Common myeloid progenitor, CD34-positive (primary cell): ENCODE measurements at places on chromosomes 1 and 21.

DNA sequence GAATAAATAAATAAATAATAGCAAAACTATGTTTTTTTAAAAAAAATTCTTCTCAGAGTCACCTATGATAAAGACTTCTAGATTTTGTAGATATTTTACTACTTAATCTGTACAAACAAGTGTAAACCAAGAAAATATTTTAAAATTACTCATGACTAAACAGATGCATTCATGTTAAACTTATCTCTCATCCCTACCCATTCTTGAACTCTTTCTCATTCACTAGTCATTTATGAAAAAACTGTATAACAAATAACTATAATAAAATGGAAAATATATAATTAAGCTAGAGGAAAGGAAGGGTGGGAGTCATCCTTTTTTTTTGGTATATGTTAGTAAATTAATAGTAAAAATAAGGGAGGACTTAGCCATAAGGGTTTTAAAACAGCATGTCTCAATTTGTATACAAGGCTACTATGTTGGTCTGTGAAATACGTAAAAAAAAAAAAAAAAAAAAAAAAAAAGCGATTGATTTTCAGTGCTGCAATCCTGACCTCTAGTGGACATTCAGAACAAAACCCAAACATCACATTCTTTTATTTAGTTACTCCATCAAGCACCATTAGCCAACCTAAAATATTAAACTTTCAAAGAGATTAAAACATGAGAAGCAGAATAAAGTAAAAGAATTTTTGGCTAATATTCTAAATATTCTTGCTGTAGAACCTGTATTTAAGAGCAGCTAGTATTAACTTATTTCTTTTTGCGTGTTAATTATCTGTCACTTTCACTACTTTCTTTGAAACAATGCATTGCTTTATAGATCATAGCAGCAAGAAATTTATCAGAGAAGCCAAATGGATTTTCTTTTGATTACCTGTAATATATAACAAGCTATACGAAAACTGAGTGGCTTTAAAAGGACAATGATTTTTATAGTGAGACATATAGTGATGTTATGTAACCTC, 255.8 kb upstream of the CACYBP start:
- DNase-seq, result peak; percentile 75

GRCh38 chr1:48725341-48726046, 51.2 kb downstream of the BEND5 start:
- DNase-seq, result no peak

DNA sequence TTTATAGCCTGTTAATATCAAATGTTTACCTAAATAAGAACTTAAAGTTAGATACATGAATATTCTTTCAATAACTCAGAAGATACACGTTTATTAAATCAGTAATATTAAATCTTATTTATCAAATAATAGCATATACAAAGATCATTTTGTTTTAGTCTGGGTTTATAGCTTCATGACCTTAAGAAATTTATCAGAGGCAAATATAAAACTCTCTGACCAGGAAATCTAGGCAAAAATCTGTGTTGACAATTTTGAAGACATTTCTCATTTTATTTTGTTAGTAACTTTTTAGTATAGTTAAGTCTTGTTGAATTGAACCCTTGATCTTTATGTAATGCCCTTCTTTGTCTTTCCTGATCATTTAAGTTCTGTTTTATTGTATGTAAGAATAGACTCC, 46.4 kb downstream of the PRKACB start:
- no peak for DNase-seq

DNA sequence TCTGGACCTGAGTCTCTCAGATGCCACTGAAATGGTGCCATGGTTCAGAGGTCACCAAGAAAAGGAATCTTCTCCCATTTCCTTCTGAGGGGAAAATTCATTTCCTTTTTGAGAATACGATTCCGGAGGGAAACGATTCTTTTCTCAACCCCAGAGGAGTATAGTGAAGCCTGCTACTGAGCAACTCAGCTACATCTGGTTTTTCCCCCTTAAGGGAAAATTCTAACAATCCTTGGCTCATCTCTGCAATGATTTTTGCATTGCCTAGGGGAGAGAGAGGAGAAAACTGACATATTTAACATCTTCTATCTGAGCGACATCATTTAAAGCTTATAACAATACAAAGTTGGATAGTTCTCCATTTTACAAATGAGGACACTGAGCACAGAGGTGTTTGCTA, 22.4 kb upstream of the KANK4 start:
- DNase-seq, result no peak

DNA sequence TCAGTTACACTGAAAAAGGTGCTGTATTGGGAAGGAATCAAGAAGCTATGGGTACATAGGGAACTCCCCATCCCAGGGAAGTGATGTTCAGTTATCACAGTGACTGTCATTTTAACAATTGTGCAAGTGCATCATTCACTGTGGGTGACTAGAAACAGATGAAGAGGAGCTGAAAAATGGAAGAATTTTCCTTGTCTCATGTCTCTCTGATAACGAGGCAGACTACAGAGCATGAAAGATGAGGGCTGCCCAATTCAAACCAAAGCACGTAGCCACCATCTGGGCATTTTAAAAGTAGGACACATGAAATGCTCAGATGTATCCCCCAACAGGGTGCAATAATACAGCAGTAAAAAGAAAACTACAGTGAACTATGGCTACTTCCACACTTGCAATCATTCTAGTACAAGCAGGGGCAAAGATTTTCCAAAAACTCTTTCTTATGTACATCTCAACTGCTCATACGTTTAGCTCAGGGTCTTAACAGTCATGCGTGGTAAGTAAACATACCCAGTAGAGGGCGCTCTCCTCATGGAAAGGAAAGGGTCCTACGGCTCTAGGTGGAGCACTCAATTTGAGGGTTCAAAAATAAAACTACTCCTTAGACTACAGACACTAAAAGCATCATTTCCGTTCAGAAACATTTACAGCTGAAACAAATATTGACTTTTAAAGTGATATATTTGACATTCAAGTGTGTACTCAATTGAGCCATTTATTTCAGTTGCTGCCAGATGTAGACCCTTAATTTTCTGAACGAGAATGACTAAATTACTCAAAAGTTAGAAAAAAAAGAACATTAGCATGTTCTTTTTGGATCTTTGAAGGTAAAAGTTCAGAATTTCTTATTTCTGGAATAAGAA, 143.2 kb downstream of the KCTD3 start:
- peak; percentile 53 for DNase-seq

GRCh38 chr1:19384113-19384512, 72.0 kb downstream of the SLC66A1 start:
- DNase-seq, result no peak

- DNase-seq, result peak; percentile 52
Observed at GRCh38 chr1:64934115-64934877, 32.1 kb downstream of the JAK1 start.

DNA sequence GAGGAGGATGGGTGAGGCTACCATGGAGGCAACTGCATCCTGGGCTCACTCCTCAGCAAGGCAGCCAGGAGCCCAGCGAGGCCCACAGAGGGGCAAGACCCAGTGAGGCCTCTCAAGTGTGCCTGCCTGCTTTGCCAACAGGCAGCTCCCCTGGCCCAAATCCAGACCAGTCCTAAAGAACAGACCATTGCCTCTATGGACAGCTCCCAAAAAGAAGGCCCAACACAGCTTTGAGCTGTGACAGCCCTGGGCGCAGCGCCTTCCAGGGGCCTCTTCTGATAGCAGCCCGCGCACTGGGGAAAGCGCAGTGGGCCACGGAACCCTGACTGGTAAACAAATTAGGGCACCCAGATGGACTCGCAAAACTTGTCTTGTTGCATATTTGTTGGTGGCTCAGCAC, 25.5 kb downstream of the C1orf198 start:
- DNase-seq, result no peak

DNA sequence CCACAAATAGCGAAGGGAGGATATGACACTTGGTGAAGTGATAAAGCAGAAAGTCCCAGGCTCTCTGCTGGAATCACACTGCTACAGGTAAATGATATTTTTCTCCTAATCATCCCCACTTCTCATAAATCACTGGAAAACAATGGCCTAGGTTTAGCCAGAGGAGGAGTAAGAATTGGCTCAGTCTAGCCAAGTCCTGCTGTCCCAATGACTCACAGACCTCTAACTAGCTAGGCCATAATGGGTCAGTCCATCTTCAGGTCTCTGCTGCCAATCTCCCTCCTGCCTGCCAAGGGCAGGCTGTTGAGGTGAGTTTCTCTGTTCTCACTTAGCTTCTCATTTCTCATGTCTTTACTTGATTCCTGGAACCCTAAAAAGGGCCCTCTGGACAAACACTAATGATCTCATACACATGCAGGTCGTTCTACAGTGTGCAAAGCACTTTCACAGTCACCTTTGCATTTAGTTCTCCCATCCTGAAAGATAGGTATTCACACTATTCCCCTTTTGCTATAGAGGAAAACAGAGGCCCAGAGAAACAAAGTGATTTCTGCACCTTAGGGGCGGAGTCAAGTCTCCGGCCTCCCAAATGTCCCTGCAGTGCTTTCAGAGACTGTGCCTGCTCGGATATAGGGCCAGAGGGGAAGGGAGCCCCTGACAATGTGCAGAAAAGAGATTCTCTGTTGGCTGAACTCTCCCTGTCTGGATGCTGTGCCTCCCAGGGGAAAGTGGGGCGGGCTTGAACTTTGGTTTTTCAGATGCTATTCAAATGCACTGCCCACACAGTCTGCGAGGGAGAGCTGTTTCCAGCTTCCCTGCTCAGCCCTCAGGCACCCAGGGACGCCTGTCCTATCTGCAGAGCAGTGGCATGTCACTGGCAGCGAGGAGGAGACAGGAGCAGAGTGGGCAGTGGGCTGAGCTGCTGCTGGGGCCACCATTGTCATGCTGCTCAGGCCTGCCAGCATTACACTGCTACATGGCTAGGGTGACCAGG, 3.9 kb upstream of the CDK18 start:
- no peak for DNase-seq

DNA sequence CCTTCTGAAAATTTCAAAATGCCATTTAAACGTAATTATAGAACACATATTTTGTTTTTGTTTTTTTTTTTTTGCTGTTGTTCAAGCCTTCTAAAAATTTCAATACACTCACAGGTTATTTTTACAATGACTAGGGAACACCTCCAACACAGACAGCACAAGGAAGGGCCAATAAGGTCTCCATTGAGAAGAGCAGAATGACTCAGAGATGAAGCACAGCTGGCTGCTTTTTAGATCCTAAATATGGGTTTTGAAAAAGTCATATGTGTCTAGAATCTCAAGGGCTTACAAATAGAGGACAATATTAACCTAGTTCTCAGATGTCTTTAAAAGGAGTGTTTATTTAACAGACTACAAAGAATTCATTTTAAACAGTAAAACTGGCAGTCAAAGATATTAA, 104.6 kb downstream of the NEGR1 start:
- DNase-seq, result no peak

DNA sequence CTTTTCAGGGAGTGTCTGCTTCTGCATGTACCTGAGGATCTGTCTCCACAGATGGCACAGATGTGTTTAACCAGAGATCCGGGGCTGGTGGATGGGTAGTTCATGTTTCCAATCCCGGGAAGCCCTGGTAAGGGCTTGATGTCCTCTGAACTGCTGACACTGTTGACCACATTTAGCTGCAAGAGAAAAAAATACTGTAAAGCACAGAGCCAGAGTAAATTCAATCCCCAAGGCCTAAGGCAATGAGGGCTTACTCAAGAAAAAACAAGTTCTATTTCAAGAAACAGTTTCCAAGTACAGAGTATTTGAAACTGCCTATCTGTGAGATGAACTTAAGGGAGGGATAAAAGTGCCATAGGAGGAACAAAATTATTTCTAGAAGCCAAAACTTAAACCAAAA, 25.1 kb downstream of the RXRG start:
- no peak for DNase-seq

DNA sequence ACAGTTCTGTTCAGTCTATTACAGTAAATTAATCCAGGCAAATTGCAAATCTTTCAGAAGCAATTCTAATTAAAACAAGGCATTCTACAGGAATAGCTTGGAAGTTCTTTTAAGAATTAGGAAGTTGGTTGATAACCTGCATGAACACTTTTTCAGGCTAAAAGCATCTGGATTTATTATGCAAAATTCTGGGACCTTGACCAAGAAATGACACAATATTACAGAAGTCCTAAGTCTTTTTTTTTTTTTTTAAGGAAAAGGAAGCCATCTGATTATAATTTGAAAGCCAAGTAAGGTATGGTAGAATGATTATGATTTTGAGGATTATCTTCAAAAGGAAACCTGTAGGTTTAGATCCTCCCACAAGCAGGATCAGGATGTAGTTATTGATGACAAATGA, 74.7 kb upstream of the KCNK2 start:
- no peak for DNase-seq

GRCh38 chr1:84583648-84584047, 9.4 kb upstream of the CTBS start:
- DNase-seq, result no peak

DNA sequence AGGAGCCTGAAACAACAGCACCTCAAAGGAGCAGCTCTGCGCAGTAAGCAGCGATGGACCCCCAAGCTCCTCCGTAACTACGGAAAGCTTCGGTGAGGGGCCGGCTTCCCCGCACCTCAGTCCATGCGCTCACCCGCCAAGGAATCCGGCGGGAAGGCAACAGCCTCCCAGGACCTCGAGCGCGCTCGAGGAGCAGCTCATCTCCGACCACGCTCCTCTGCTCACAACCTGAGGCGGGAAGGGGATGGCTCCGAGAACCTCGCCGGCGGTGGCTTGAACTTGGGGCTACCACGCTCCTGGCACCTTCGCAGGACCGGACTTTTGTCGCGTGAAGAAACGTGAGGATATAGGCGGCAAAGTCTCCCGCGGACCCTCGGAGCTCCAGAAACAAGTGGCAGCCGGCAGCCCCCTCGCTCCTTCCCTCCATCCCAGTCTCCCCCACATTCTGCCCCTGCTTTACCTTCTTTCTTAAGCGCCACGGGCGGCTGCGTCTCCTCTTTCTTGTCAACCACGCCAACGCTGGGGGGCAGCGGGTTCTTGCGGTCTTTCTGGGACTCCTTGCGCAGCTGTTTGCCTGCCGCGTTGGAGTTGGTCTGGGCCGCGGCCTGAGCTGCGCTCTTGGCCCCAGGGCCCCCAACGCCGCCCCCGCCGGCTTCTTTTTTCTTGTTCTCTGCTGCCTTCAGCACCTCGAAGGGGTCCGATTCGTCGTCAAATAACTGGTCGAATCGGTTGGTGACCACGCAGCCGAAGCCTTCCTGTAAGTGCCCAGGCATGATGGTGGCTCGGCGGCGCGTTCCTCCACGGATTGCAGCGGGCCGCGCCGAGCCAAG, 459 bp downstream of the SERBP1 start:
- no peak for DNase-seq

- DNase-seq, result peak; percentile 48
Observed at GRCh38 chr1:184555665-184556641, 169.1 kb downstream of the C1orf21 start.

GRCh38 chr21:45887120-45887611, 94.4 kb upstream of the COL6A1 start:
- no peak for DNase-seq

GRCh38 chr1:209924390-209924789, 13.6 kb upstream of the SYT14 start:
- no peak for DNase-seq

DNA sequence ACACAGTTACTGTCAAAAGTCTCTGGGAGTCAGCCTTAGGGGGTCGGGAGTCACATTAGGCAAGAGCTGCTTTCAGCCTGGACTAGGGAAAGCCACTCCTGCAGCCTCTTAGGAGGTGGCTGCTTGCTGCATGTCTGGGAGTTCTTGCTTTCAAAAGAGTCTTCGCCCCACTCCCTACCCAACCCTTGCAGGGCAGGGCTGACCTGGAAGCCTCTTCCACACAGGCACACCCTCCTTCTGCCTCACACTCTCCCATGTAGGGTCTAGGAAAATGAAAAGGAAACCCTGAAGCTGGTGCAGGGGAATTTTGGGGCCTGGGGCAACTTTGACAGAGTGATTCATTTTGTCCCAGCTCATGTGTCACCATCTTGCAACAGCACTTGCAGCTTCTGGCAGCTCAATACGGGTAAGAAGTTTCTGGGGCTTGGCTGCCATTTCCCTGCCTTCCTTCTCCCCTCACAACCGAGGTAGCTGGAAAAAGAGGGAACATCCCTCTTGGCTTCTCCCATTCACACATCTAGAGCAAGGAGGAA, 37.3 kb downstream of the KCND3 start:
- DNase-seq, result no peak
